ENCODE measurements at places on chromosomes 2 and 18.
A peak's percentile ranks its signal among the peaks of the same experiment; 100 is the strongest.

DNA sequence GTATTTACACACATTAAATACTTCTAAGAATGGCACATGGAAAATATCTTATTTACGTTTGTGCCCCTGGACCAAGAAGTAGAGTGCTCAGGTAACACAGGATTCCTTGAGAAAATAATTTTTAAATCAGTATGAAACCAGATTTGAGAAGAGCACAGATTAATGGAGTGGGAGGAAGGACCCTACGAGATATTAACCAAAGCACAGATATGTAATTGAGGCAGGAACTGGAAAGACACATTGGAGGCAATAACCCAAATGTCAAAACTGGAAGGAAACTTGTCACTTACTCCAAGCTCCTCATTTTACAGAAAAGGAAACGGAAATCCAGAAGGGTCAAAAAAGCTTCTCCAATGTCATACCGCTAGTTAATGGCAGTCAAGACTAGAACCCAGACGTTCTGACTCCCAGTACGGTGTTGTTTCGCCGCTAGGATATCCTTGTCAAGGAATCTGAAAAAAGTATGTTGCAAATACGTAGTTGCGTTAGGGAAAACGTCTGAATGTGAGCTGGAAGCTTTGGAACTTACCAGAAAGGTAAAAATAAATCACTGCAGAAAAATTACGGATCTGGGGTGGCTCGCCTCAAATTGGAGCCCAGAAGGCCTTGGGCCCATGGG is 634 bp downstream of the MTIF2 start:
- H3K27me3 ChIP-seq: peaks cover 5% of the 10 kb centered on the region
- peak overlapping the region; percentile 94 for H3K4me3 ChIP-seq

DNA sequence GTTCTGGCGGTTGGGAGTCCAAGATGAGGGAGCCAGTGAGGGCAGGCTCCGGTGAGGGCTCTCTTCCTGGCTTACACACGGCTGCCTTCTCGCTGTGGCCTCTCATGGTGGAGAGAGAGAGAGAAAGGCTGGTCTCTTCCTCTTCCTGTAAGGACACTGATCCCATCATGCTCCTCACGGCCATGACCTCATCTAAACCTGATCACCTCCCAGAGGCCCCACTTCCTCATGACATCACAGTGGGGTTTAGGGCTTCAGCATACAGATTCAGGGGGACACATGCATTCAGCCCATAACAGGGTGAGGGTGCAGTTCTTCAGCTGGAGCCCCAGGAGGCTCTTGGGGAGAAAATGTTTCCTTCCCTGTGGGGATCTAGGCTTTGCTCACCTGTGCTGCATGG is 29.2 kb downstream of the AGAP1 start:
- no peak overlapping the region for H3K27ac ChIP-seq
- no peak overlapping the region for H3K4me3 ChIP-seq
- DNase-seq: no peak
- H3K4me1 ChIP-seq: peaks cover 20% of the 10 kb centered on the region
- peaks cover 8% of the 10 kb centered on the region for H3K27me3 ChIP-seq

GRCh38 chr2:217248312-217248935 is 388.6 kb upstream of the TNP1 start:
- H3K27me3 ChIP-seq: no peaks in the 10 kb centered on the region
- no peak overlapping the region for H3K27ac ChIP-seq
- peak; percentile 33 for DNase-seq
- no peak overlapping the region for H3K4me3 ChIP-seq
- H3K36me3 ChIP-seq: no peaks in the 10 kb centered on the region

GRCh38 chr2:225771701-225772100 is 372.2 kb downstream of the NYAP2 start:
- DNase-seq: no peak
- no peaks in the 10 kb centered on the region for H3K36me3 ChIP-seq
- H3K27ac ChIP-seq: no peak overlapping the region
- H3K27me3 ChIP-seq: no peaks in the 10 kb centered on the region
- peaks cover 6% of the 10 kb centered on the region for H3K4me1 ChIP-seq

DNA sequence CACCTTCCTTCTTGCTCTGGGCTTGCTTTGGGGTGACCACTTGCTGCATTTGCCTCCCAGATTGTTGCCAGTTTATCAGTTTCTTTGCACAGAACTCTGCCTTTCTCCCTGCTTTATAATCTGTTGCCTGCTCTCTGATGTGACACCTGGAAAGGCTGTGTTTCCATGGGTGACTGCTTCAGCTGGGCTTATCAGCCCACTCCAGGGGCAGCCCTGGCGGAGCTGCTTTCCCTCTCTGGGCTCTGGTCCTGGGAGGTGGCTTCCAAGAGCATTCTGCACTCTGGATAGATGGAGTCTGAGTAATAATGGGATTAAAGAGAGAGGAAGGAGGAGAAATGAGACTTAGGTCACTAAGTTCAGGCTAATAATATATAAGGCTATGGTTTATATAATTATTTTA is 352.7 kb downstream of the TSN start:
- no peak for DNase-seq
- no peaks in the 10 kb centered on the region for H3K4me1 ChIP-seq
- H3K27me3 ChIP-seq: peaks cover 5% of the 10 kb centered on the region
- no peak overlapping the region for H3K4me3 ChIP-seq
- H3K36me3 ChIP-seq: peaks cover 7% of the 10 kb centered on the region
- H3K27ac ChIP-seq: no peak overlapping the region

GRCh38 chr2:144133936-144134665 is 385.8 kb downstream of the ZEB2 start:
- no peak for DNase-seq
- H3K27me3 ChIP-seq: no peaks in the 10 kb centered on the region
- no peak overlapping the region for H3K27ac ChIP-seq
- peaks cover 9% of the 10 kb centered on the region for H3K4me1 ChIP-seq
- H3K4me3 ChIP-seq: no peak overlapping the region
- no peaks in the 10 kb centered on the region for H3K36me3 ChIP-seq

GRCh38 chr2:190575263-190575662 is 40.7 kb upstream of the NEMP2 start:
- H3K27me3 ChIP-seq: no peaks in the 10 kb centered on the region
- no peak overlapping the region for H3K27ac ChIP-seq
- no peak for DNase-seq
- H3K36me3 ChIP-seq: no peaks in the 10 kb centered on the region
- no peak overlapping the region for H3K4me3 ChIP-seq
- H3K4me1 ChIP-seq: peaks cover 8% of the 10 kb centered on the region
